Brain microvascular endothelial cell (primary cell): ENCODE measurements at places on chromosomes 4 and X.
A peak's percentile ranks its signal among the peaks of the same experiment; 100 is the strongest.

- DNase-seq = no peak
Observed at GRCh38 chrX:40780951-40781350, 45.6 kb upstream of the MED14 start.

DNA sequence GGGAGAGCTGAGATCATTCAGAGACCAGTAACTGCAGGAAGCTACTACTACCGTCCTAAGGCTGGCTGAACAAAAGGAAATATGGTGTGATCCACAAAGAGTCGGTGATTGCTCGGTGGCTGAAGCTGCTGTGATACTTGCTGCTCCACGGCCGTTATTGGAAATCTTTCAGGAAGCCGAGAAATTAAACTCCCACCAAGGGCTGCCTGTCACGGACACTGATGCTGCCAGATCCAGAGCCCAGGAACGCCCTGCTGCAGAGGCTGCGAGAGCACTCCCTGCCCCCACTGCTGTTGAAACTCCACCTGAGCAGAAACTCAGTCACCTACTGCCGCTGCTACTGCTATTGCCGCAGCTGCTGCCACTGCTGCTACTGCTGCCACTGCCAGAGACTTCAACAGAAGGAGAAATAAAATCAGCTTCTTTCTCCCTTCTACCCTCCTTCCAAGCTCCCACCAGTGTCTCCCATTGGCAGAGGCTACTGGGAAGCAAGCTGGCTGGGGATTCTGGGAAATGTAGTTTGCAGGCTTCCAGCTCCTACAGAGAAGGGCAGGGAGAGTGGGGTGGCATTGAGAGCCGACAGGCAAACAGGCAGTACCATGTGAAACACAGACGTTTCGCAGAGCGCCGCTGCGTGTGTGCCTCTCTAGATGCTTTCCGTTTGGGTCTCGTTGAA lies 126.0 kb upstream of the ENPP6 start:
- DNase-seq = peak; percentile 75

GRCh38 chr4:39394706-39395105 lies 12.0 kb upstream of the KLB start:
- DNase-seq = no peak

DNA sequence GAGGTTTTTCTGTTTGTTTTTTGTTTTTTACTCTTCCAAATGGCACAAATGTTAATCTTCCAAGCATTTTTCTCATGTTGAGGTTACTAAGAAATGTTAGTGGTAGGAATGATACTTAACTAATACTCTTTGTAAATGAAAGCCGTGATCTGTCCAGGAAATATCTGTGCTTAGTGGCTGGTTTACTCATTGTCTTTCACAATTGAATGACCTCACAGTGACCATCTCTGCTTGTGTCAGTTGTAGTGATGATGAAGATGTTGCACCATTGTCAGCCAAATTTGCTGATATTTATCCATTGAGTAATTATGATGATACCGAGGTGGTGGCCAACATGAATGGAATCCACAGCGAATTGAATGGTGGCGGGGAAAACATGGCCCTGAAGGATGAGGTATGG lies 93.5 kb downstream of the TNIP2 start:
- peak; percentile 84 for DNase-seq

- DNase-seq = no peak
Observed at GRCh38 chrX:124534536-124534935, 188.2 kb downstream of the SH2D1A start.

DNA sequence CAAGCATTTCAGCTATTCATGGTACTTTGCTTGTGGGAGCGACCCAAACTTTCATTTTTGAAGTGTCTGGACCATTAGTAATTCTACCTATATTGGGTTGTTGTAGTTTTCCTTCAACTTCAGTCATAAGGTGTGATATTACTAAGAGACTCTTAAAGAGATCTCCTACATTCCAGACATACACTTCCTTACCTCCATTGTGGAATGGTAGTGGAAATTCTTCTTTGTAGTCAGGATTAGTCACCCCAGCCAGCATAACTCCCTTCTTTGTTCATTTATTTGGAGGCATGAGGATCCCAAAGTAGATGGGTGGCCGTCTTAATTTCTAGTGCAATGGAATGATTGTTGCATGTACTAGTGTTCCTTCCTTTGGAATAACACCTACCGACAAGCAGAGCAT lies 991.4 kb downstream of the ARAP2 start:
- DNase-seq = no peak

DNA sequence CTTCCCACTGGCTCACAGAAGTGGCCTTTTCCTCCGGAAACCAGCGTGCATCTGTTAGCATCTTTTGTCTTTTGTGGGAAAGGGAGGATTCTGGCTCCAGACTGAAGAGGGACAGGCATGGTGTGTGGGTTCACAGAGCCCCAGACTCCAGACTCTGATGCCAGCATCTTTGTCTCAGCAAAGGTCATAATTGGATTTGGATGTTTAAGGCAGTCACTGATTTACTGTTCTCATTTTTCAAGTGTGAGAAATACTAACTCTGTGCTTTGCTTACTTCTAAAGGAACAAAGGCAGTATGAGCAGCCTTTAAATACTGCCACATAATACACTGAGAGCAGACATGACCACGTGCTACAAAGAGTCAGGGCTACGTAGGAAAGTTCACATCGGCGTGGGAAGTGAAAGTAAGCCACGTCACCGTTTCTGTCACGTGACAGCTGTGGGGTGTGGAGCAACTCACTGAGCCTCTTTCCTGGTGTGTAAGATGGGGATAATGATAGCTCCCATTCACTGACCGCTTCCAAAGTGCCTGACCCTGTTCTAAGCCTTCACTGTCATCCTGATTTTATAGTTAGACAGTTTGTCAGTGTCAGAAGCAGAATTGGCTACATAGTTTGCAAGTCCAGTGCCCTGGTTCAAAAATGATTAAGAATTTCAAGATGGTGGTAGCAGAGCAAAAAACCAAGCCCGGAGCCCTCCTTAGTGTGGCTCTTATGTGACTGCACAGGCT lies 24.8 kb upstream of the TMSB4X start:
- DNase-seq = peak; percentile 87

- DNase-seq = peak; percentile 28
Observed at GRCh38 chr4:67687636-67688035, 13.3 kb downstream of the UBA6 start.

GRCh38 chr4:78592088-78592783 lies 40.7 kb downstream of the ANXA3 start:
- no peak for DNase-seq

- no peak for DNase-seq
Observed at GRCh38 chr4:174281901-174282300, 1.6 kb downstream of the FBXO8 start.

DNA sequence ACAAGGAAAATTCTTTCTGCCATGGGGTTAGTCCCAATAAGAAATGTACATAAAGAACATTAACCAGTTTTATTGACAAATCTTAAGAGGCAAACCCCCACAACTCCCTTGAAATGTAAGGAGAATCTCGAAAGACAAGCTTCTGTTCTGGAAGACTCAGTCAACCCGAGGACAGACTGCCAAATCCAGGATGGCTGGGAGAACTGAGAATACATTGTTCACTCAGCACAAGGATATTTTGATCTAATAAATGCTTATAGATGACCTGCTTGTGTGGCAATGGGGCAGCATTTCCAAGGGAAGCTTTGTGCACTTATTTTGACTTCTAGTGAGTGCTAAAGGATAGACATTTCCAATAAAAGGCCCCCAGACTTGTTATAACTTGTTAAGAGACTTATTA lies 280.4 kb downstream of the DHX15 start:
- no peak for DNase-seq

DNA sequence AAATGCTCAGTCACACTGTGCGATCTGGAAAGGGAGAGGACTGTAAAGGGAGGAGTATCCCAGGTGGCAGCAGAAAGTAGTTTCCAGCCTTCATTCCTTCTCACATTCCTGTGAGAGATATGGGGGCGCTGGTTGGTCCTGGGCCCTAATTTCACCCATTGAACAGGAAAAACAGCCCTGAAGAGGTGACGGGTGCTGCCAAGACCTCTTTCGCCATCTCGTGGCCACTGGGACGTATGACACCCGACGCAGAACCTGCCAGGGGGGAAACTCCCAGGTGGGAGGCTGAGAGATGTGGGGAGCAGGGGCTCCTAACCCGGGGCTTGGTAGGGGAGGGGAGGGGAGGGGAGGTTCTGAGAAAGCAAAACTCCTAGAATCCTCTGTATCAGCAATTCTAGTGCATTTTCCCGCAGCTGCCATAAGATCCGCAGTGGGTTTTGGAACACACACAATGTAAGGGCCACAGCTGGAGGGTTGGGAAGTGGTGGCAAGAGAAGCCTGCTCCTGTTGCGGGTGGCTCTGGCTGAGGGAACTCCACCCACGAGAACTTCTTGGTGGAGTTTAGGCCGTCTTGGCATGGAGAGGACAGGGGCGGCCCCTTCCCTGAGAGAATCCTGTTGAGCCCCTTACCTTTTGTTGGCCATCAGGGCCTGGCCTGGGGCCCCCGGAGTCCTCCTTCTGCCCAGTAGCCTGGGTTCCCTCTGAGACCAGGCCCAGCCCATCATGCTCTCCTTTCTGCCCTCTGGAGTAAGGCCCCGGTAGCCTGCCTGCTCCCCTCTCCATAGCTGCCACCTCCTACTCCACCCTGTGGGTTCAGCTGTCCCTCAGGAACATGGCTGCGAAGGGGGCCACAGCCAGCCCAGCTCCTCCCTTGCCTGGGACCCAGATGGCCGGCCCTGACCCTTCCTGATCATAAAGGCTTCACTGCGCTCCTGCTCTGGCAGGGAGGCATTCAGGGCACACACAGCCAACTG lies 134.1 kb downstream of the OR13H1 start:
- DNase-seq = peak; percentile 16

- no peak for DNase-seq
Observed at GRCh38 chrX:48834383-48834709, 1.1 kb downstream of the PCSK1N start.

GRCh38 chr4:52545099-52546069 lies 113.7 kb downstream of the USP46 start:
- peak; percentile 70 for DNase-seq

DNA sequence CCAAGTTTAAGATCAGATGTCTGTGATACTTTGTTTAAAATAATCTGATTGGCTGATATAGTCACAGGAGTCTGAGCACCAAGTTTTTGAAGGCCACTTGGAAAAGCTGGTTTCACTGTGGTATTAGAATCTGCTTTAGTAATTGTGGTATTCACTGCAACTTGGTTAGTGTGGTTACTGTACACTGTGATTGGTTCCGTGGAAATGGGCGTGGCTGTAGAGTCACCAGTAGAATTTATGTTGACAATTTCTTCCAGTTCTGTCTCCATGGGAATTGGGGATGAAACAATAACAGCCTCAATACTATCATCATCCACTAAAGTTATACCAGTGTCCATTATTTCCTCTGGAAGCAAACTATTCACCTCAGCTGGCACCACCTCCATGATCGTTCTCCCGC lies 26.2 kb downstream of the LIN54 start:
- DNase-seq = peak; percentile 81

DNA sequence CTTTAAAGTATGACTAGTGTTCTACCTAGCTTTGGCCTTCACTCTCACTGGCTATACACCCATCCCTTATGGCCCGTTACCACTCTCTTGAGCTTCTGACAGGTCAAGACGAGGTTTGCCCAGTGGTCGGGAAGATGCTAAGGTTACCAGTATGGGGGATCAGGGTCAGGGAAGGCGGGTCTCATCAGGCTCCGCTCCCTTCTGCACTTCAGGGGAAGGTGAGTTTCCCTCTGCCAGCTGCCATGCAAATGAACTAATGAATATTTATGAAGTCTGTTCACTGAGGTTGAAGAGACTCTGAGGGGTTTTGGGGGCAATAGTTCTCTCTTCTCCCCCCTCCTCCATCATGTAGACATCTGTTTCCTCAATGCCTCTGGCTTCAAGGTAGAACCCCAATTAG lies 6.6 kb downstream of the EFNB1 start:
- DNase-seq = no peak

GRCh38 chr4:26178854-26179253 lies 142.0 kb upstream of the RBPJ start:
- peak; percentile 32 for DNase-seq

DNA sequence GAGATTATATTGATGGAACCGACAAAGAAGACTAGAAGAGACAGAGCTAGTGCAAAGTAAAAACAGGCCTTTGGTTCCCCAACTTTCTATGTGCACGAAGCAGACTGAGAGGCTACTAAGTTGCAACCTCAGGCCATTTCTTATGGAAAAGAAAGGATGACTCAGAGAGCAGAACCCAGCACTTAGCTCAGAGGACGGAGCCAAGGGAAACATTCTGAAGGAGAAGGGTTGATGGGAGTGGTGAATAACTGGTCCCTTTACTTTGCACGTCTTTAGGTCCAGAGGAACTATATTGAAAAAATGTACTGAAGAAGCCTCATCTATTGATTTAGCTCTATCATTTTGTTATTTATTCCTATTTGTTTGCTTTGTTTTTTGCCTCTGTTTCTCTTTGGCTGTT lies 182.1 kb downstream of the CPE start:
- peak; percentile 3 for DNase-seq

DNA sequence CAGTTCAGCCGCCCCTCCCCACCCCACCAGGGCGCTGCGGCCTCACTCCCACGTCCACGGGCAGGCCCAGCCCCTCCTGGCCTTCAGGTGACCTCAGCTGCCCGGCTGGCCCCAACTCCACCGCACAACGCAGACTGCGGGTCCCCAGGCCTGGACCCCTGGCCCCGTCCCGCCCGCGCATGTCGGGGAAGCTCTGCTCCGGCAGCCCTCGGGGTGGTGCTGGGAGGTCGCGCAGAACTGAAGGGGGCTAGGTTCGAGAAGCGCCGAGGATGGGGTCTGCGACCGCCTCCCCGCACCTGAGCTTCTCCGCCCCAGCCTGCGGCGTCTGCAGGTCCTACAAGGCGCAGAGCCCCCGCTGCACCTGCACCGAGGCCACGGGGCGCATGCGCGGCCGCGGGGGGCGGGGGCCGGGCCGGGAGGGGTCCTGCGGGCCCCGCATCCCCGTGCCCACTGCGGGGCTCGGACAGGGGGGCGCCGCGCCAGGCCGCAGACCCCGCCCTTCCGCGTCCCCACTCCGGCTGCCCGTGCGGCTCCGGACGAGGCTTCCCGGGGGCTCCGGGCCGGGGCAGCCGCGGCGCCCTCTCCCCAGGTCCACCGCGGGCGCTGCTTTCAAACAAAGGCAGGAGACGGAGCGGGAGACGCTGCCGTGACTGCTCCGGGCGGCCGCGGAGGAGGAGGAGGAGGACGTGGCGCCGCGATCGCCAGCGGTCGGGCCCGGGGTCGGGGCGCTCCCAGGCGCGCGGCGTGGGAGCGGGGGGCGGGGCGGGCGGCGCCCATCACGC lies 672 bp upstream of the NAT8L start:
- no peak for DNase-seq

DNA sequence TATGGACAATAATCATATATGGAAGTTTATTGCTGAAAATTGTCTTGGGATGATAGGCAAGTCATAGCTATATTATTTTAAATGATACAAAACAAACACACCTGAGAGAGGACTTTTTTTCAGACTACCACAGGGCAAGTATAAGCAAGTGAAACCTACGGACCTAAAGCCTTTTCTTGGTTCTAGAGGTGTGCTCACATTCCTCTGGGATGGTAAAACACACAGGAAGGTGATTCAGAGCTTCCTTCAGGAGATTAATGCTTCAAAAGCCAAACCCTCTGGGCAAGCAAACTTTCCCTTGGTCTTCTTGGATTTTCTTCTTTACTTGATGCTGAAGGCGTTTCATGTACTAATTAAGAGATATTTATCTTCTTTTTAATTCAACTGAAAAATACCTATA lies 60.1 kb upstream of the ACSL4 start:
- no peak for DNase-seq

- peak; percentile 54 for DNase-seq
Observed at GRCh38 chr4:79651456-79651855, 243.4 kb upstream of the GK2 start.
